CD4-positive, alpha-beta T cell treated with Interleukin-15 for 1 hour (primary cell): ENCODE measurements at places on chromosomes 1 and 21.

GRCh38 chr1:206883876-206884275 lies 13.4 kb upstream of the IL24 start:
- DNase-seq: no peak

DNA sequence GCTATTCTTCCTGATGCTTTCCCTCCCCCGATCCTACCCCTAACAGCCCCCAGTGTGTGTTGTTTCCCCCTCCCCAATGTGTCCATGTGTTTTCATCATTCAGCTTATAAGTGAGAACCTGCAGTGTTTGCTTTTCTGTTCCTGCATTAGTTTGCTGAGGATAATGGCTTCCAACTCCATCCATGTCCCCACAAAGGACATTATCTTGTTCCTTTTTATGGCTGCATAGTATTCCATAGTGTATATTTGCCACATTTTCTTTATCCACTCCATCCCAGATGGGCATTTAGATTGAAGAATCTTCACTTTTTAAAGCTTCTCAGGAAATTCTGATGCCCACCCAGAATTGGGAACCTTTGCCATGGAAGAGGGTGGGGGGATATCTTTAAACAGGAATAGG lies 19.0 kb upstream of the SLC2A1 start:
- no peak for DNase-seq

- no peak for DNase-seq
Measured at GRCh38 chr21:32611471-32611997, 643 bp downstream of the CFAP298 start.

GRCh38 chr1:198678301-198678836 lies 39.5 kb downstream of the PTPRC start:
- peak; percentile 79 for DNase-seq

GRCh38 chr1:150404465-150404864 lies 40.5 kb downstream of the RPRD2 start:
- no peak for DNase-seq

DNA sequence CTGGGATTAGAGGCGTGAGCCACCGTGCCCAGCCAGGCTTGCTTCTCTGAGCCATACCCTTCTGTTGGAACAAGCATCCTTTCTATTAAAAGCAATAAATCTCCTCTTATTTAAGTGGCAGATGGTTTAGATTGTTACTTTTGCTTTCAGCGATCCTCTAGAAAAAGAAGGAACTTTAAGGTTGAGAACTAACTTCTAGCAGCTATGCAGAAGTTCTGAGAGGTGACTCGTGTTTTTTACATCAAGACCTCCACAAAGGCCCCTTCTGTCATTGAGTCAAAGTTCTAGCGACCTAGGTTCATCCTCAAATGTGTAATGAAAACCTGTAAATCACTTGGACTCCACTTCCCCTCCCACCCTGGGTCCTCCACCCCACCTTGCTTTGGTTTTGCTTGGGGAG lies 30.8 kb downstream of the PLEKHO1 start:
- no peak for DNase-seq

GRCh38 chr1:155086128-155086741 lies 7.6 kb downstream of the EFNA3 start:
- DNase-seq: peak; percentile 73
